Erythroblast (primary cell): ENCODE measurements at places on chromosomes 5 and 9.

DNA sequence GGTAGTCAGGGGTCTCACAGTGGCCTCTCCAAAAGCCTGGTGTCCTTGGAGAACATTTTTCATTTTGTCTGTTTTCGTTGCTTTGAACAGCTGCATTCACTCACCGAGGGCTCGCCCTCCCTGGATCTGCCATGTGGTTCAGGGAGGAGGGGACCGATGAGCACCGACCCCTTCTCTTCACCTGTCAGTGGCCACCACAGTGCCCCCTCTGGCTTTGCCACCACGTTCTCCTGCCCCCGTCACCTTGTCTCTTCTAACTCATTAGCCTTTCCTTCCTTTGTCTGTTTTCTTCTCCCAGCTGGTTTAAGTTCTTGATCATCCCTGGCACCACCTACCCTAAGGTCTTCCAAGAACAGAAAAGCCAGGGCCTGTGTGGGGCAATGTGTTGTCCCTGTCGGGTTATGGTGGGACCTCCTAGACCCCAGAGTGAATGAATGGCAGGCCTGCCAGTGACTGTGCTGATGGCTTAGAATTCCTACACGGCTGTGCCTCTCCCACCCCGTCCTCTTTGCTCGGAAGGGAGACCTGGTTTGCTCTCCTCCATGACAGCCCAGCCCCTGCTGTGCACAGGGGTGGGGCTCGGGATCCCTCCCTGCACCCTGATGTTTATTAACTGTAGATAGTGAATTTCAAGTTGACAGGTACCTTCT lies 90.0 kb downstream of the ANKRD33B start:
- no peak for DNase-seq

DNA sequence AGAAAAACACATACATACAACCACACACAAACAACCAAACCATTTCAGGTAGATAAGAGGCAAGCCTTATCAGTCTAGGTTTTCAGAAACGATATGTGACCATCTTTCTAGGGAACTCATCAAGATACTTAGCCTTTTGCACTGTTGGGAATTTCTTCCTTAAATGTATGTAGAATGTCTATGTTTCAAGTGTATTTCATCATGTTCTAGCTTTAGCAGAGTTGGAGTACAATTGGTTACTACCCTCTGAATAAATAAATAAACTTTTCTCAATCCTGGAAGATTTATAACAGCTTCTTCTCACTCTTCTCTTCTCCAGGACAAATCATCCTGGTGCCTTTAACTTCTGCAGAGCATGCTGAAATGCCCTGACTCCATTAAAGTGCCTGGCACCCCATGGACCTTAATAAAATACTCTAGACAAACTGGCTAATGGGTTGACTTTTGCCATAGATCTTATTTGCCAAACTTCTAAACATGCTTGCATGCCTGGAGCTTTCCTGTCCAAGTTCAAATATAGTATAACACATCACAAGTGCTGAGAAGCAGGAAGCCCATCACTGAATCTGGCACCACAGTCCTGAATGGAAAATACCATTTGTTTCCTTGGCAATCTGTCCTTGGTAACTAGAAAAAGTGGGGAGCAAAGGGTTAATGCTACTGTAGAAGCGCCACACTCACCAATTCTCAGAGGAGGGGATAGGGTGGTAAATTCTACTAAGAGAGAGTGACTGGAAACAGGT lies 33.1 kb upstream of the ZNF462 start:
- DNase-seq = no peak

- no peak for DNase-seq
These were observed 36.9 kb upstream of the EXOC3 start for GRCh38 chr5:406041-406440.

DNA sequence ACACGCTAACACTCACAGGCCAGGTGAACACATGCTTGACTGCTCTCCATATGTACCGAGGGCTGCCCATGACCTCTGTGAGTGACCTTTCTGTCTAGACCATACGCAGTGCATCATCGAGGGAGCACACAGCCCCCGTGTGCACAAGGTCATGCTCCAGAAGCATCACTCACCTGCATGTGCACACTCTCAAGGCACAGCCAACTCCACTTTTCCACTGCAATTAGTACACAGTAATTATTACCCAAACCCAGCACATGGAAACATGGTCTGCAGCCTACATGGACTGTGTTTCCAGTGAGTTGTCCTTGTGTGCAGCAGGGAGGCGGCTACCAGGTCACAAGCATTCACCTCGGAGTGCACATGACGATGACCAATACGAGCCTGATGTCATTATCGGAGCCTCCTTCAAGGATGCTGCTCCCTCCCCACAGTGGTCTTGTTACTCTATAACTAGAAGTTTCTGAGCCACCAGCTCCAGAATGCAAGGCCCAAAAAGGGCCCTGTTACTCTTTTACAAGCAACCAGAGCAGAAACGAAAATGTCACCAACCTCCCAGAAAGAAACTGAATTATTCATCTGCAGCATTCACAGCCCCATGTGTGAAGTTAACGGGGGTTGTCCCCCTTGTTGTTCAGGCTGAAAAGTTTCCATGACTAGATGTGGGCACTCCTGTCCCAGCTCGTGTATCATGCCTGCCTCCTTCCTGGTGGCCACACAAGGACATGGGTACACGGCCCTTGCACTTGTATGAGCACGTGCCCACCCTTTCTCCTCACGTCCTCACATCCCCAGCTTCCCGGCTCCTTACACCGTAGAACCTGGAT lies 31.2 kb downstream of the SEMA4D start:
- DNase-seq = no peak

- DNase-seq = no peak
These were observed 90.7 kb downstream of the CAMSAP1 start for GRCh38 chr9:135816651-135816970.

DNA sequence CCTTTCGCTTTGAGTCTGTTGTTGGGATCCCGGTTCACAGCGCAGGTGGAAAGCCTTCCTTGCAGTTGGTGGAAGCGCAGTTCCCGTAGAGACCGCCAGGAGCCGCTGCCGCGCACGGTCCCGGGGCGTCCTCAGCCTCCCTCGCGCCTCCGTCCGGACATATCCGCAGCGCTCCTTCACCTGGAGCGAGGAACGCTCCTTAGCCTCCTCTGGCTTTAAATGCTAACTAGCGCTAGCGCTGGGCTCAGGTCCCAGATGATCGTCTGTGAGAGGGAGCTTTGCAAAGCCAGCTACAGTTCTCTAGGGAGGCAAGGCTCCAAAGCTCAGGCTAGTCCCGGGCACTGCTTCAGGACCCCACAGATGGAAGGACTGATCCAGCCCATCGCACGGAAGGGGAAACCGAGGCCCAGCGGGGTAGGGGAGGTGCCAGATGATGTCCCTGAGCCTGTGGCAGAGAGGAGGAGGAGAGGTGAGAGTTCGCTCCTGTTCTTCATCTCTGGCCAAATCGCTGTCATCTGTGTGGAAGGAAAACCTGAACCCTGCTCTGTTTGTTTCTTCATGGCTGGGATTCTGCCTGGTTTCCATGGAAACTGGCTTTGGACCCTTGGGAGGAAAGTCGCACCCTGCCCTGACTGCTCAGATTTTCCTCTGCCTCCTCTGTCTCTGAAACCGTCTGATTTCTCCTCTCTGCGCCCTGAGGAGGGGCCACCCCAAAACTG lies 31.4 kb downstream of the COL15A1 start:
- DNase-seq = peak; percentile 76

DNA sequence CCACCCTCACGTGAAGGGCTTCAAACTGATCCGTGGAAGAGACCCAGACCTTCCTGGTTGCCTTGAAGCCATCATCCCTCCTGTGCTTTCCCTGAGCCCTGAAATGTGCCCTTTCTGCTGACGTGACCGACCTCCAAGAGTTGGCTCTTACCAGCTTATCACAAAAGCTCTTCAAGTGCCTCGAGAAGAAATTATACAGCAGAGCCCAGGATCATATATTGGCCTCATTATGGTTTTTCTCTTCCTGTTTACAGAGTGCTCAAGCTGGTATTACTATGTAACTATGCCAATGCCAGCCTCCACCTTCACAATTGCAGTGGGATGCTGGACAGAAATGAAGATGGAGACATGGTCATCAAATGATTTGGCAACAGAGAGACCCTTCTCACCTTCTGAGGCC lies 66.0 kb downstream of the AOPEP start:
- DNase-seq = no peak

DNA sequence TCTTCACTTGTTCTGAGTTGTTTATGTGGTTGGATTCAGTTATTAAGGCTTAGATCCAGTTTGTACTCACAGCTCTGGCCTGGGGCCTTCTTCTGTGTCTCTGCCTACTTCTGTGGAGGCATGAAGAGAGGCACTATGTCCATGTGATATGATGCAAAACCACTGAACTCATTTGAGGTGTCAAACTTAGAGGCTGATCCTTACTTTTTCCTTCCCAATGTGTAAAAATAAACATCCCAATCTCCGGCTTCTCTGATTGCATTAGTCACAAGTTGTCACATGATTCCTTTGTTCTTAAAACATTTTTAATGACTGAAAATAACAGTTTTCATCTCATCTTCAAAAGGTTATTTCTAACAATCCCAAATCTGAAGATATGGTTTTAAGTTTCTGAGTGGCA lies 276.0 kb upstream of the RGMB start:
- DNase-seq = no peak

DNA sequence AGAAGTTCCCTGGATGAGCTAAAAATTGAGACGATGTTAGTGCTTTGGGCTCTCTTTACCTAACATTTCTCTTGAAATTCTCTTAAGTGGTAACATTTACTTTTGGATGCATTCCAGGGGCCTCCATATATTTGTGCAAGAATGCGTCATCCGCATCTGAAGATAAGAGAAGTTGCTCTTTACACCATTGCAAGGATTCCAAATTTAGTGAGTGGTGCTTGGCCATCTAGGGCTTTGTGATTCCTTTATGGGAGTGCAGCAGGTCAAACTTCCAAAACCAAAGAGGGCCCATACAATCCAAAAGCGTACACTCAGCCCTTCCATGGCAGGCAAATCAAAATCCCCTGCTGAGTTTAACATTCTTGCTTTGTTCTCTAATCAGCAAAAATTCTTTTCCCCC lies 102.0 kb upstream of the DMAC1 start:
- no peak for DNase-seq

- no peak for DNase-seq
These were observed 442.2 kb upstream of the CLINT1 start for GRCh38 chr5:158301186-158301585.

- DNase-seq = no peak
These were observed 136.7 kb upstream of the ZNF462 start for GRCh38 chr9:106726070-106726815.

- DNase-seq = no peak
These were observed 31.0 kb upstream of the SLC1A3 start for GRCh38 chr5:36575361-36575781.

- no peak for DNase-seq
These were observed 27.0 kb downstream of the AQP7 start for GRCh38 chr9:33375238-33375840.

GRCh38 chr5:57831932-57832331 lies 349.3 kb upstream of the ACTBL2 start:
- DNase-seq = no peak
